ENCODE measurements at places on chromosomes 3 and 15.

DNA sequence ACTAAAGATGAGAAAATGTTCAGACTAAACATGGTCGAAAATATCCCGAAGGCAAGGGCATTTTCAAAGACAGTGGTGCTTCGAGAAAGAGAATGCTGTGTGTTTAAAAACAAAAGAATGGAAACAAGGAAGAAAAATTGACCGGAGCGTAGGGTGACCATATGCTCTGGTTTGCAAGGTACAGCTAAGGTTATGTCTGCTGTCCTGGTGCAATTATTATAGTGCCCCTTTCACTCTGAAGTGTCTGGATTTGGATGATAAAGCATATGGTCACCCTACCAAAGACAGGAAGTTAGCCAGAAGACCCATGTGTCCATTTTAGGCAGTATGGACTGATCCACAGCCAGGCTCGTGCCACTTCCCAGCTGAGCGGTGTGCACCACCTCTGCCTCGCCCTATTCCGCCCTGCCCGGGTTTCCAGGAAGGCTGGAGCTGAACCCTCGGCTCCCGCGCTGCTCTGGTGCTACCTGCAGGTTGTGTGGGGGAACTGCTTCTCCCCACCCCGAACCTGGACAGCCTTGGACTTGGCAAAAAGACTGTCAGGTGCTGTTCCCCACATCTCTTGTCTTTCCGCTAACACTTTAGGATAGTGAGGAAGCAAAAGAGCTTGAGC lies 25.2 kb downstream of the GOLGA6D start:
- peak; percentile 83 for DNase-seq

DNA sequence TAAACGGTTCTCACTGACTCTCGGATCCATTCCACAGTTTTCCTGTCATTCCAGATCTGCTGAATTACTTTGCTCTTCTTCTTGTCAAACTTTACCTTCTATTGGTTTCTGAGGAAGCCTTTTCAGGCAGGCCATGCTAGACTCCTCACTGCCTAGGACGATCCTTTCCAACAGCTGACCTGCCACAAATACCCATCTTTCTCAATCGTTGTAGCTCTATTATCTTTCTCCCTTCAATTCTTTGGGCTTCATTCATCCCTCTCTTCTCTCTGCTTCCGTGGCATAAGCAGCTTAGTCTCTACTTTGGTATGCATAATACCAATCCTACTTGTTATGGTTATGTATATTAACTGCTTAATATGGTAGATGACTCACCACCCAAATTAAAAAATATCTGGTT lies 421.8 kb downstream of the NLGN1 start:
- DNase-seq = no peak

GRCh38 chr3:41411065-41411464 lies 211.8 kb downstream of the CTNNB1 start:
- DNase-seq = no peak

- no peak for DNase-seq
Observed at GRCh38 chr3:13299531-13300155, 120.5 kb downstream of the NUP210 start.
